ENCODE measurements at places on chromosomes 6 and 20. TPM values are rescaled to one million over a fixed set of nuclear protein-coding genes. Genes with fewer than 3 reads are reported as not detected.

GRCh38 chr20:3390759-3391425 lies 16.6 kb downstream of the DNAAF9 start:
- no peaks in the 10 kb centered on the region for H3K36me3 ChIP-seq
- H3K4me3 ChIP-seq: no peak overlapping the region
- H3K27me3 ChIP-seq: no peaks in the 10 kb centered on the region
- DNase-seq: no peak
- no peak overlapping the region for H3K27ac ChIP-seq

The DEFB127 gene
- total RNA-seq: not detected

The CST2 gene
- total RNA-seq: not detected

The XKR7 gene
- total RNA-seq: not detected

The NECAB3 gene
- 10.0 TPM for total RNA-seq

GRCh38 chr20:8579035-8579434 lies 447.0 kb downstream of the PLCB1 start:
- H3K27me3 ChIP-seq: no peaks in the 10 kb centered on the region
- no peaks in the 10 kb centered on the region for H3K36me3 ChIP-seq
- DNase-seq: no peak
- peaks cover 2% of the 10 kb centered on the region for H3K4me1 ChIP-seq
- no peak overlapping the region for H3K27ac ChIP-seq
- H3K4me3 ChIP-seq: no peak overlapping the region

Data from IMR-90 (cell line).